ENCODE measurements at places on chromosomes 2 and 18.
A peak's percentile ranks its signal among the peaks of the same experiment; 100 is the strongest.

- no peak for DNase-seq
Measured at GRCh38 chr2:210606001-210606400, 49.6 kb downstream of the CPS1 start.

DNA sequence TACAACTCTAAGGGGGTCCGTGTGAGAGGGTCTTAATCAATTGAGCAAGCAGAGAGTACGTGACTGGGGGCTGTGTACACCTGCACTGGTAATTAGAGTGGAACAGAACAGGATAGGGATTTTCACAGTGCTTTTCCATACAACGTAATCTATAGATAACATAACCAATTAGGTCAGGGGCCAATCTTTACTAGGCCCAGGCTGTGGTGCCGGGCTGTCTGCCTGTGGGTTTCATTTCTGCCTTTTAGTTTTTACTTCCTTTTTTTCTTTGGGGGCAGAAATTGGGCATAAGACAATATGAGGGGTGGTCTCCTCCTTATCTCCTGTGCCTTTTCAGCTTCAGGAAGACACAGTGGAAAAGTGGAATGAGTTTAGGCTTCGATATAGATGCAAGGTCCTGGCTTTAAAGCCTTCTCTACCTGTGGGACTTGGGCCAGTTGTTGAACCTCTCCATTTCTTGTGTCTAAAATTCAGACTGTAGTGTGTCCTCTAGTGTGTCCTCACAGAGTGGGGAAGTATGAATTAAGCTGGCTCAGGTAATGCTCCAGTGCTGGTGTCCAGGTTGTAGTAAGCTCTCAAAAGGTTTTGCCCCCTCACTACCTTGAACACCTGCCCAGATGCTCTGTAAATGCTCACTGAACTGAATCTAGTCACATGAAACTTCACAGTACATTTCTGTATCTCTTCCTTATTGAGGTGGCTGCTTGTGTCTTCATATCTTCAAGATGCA is 422.8 kb downstream of the SETBP1 start:
- DNase-seq: no peak

DNA sequence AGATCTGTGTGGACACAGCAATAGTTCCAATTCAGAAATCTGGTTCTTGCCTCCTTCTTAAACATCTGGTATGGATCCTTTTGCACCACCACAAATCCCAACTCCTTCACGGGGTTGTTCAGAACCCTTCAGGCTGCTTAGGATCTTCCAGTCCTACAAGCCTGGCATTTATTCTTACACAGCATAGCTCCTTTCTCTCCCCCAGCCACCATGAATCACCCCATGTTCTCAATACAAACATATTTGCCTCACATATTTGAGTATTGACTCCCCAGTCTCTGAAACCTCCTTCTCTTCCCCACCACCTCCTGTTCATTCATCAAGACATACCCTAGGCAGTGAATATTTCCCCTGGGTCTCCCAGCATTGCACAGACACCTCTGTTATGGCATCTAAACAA is 155.2 kb downstream of the ALK start:
- no peak for DNase-seq

GRCh38 chr2:185239491-185239890 is 499.1 kb upstream of the FSIP2 start:
- DNase-seq: no peak

- no peak for DNase-seq
Measured at GRCh38 chr2:69576880-69577279, 66.7 kb downstream of the AAK1 start.

GRCh38 chr2:111118981-111119821 is 1.5 kb upstream of the BCL2L11 start:
- no peak for DNase-seq

DNA sequence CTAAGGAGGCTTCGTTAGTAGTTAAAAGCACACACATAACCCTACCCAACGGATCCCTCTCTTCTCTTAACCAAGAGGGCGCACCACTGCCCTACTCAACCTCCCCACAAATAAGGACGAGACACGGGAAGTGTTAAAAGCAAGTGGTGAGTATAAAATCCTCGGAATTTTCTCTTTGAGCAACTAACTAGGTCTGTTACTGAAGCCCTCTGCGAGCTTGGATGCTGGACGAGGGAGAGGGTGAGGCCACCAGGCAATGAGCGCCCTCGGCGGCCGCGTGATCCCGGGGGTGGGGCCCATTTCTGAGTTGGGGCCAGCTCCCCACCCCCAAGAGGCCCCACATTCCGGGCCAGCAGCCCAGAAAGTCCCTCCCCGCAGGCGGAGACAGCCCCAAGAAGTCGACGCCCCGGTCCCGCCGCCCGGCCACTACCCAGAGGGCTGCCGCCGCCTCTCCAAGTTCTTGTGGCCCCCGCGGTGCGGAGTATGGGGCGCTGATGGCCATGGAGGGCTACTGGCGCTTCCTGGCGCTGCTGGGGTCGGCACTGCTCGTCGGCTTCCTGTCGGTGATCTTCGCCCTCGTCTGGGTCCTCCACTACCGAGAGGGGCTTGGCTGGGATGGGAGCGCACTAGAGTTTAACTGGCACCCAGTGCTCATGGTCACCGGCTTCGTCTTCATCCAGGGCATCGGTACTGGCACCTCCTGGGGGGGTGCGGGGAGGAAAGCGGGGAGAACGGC is at the start of gene CYBRD1:
CYBRD1 (plus strand) TSS at position 423 of the 736 bp plus-strand sequence; CDS start at position 495, 72 bp downstream.
- DNase-seq: peak; percentile 48

DNA sequence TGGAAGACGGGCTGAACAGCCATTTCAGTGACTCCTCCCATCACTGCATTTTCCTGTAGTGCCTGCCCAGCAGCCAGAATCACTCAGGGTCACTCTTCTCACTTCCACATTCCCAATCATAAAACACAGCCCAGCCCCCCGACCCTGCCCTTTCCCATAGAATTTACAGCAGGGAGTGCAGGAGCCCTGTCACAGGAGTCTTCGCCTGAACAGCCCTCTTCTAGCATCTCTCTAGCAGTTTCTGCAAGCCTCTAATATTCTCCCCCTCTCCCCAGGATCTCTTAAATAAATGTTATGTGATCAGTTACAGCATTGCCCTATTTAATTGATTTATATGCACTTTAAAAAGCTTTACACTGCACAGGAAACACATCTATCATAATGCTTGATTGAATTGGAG is 42.9 kb upstream of the KLHL29 start:
- DNase-seq: no peak

DNA sequence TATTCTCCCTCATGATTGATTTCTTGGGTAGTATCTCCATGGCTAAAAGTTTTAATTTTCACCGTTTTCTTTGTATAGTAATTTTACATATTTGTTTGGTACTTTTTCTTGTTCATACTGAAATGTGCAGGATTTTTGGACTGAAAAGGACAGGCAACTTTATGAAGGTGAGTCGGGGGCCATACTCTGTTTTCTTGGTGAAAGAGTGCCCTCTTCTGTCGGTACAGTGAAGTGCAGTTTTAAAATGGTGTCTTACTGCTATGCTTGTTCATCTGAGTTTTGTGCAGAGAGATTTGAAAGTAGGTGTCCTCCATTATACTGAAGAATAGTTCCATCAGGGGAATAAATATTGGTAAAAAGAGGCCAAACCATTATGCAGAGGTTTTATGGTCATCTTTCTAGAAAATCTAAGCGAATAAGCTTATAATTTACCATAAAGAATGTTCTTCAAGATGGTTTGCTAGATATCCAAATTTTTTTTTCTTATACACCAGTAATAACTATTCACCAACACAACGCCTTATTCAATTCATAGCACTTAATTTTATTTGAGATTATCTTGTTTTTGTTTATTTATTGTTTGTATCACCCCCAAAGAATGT is 8.7 kb upstream of the SERPINB13 start:
- no peak for DNase-seq

DNA sequence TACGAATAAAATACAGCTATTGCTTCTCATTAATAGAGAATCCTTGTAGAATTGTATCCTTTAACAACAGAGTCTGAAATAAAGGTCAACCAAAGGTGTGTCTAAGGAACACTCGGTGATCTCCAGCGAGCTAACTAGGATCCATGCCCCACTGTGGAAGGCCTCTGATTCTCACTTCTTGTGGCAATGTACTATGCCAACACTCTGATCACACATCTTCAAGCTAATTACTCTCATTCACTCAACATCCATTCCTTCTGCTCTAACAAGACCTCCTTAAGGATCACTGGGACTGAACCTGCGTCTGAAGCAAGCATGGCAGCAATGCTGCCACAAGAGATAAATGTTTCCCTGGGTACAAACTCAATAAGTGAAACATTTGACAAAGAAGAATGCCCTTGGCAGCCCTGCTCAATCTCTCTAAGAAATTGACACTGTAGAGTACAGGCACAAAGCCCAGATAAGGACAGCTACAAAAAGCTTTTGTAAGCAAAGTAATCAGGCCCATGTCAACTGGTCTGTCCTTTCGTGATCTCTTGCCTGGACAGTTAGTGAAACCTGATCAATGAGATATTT is 74.6 kb upstream of the PARD3B start:
- no peak for DNase-seq

DNA sequence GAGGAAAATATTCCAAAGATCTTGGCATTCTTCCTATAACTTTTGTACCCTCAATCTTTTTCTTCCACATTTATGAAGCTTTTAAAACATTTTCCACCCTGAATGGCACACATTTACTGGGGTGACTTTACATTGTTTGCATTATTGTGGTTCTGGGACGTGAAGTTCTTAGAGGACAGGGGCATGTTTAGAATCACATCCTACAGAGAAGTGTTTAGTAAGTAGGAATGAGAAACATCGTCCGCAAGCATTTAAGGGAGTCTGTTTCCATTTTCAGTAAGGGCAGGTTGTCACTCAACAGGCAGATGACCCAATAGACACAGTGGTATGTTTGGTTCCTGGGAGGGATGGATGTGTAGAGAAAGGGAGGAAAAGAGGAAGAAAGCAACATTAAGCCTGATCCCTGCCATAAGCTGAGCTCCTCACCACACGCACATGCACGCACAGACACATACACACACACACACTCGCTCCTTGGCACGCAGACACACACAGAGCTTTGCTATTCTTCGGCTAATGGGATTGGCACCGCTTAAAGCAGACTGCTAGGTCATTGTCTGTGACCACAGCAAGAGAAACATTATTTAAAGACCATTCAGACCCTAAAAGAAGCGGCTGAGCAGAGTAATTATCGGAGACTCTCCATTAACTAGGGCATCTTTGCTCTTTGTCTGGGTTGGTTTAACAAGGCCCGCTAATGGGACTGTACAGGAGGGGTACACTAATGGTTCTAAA is 14.2 kb upstream of the PLEKHM3 start:
- DNase-seq: no peak

GRCh38 chr18:65737471-65737955 is 13.3 kb upstream of the CDH7 start:
- DNase-seq: peak; percentile 31

- no peak for DNase-seq
Measured at GRCh38 chr2:69544951-69545350, 98.6 kb downstream of the AAK1 start.

GRCh38 chr2:86769838-86770237 is 20.9 kb downstream of the CD8A start:
- no peak for DNase-seq

Data from D341Med (cell line).